ENCODE measurements at places on chromosomes 4 and X.

GRCh38 chr4:98566361-98567008 is 91.9 kb downstream of the TSPAN5 start:
- DNase-seq, result no peak

DNA sequence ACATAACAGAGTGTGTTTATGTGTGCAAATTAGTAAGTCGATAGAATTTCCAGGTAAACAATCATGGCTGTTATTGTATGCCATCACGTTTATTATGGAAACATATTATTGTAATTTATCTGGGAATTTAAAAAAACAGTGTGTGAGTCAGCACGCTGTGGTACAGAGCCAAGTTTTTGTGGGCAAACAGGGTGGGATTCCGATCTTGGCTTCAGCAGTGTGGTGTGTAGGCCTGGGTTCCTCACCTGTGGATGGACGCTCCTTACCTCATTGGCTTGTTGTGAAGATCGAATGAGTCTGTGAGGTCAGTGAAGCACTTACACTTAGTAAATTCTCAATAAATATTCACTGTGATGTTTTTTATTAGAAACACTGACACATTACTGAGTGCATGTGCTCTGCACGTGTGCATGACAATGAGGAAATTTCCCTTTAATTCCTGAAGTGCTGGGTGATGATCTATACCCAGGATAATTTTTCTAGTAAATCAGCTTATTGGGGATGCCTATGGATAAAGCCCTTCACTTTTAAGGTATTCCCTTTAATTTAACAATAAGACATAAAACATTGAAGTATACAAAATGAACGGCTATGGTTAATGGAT is 36.4 kb downstream of the SLIT2 start:
- DNase-seq, result no peak

DNA sequence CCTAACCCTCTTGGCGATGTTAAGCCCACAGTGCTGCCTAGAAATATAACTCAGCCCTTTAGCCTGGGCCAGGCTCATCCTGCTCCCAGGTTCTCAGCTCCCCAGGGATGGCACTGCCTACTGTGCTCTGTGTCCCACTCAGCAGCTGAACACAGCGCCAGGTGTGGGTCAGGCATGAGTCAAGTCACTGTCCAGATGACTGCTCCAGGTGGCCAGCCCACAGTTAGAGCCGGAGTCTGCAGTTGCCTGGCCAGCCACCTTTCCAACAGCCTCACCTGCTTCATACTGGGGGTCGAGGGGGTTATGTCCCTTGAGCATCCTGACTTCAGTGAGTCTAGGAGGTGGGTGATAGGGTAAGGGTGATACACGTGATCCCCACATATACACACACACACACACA is 48.4 kb downstream of the TBC1D14 start:
- no peak for DNase-seq

DNA sequence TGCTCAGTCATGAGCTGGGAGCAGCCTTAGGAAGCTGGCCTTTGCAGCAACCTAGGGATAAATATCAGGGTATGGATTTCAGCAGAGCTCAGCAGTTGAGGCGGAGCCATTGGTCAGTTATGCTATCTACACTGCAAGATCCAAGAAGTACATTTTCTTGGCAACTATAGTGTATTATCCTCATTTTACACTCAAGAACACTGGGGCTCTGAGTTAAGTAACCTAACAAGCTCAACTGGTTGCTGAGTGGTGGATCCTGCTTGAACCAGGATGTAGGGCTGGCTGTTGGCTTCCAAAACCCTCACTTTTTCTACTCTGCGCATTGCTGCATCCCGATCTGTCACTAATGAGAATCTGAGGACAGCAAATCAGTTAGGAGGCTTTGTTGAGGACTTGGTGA is 1.5 kb upstream of the SCARB2 start:
- no peak for DNase-seq

DNA sequence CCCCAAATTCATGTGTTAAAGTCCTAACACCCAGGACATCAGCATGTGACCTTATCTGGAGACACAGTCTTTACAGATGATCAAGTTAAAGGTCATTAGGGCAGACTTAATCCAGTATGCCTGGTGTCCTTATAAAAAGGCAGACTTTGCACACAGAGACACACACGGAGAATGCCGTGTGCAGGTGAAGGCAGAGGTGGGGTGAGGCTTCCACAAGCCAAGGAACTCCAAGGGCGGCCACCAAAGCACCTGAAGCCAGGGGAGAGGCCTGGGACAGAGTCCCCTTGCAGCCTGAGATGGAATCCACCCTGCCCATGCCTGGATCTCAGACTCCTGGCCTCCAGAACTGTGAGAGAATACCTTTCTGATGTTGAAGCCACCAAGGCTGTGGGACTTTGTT is 26.1 kb upstream of the SORCS2 start:
- no peak for DNase-seq

Data from activated CD4-positive, alpha-beta T cell treated with anti-CD3 and anti-CD28 coated beads, Interleukin-2, amount 50 U/mL, for 4 hours (primary cell).